ENCODE measurements at places on chromosomes 12 and 14.

DNA sequence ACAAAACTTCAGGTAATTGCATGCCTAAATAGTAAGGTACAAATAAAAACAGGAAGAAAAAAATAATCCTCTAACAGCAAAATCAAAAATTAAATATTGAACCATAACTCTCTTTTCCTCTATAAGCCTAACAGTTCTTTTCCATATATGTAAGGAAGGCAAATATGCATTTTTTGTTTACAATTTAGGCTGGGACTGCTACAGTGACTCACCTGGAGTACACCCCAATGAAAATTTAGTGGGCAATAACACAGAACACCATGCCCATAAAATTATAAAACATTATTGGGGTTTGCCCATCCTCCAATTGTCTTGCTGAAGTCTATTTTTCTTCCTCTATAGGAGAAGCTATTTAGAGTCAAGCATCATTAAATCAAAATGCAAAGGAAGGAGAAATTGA lies 277.0 kb downstream of the PAWR start:
- no peak for DNase-seq

DNA sequence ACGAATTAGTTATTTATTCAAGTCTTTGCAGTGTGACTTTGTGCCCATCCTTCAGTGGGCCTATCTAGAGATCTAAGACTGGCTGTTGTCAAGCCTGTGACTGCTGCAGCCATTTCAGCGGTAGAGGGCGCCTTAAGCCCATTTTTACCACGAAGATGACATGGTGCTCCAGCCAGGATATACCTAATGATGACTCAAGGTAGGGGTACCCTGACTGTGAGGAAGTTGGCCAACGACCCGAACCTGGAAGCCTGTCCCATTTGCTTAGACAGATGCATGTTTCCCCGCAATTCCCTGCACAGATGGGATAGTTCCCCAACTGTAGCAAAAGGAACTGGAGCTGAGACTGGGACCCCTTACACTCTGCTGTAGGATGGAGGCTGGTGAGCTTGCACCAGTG lies 41.3 kb downstream of the RAB3IP start:
- no peak for DNase-seq

DNA sequence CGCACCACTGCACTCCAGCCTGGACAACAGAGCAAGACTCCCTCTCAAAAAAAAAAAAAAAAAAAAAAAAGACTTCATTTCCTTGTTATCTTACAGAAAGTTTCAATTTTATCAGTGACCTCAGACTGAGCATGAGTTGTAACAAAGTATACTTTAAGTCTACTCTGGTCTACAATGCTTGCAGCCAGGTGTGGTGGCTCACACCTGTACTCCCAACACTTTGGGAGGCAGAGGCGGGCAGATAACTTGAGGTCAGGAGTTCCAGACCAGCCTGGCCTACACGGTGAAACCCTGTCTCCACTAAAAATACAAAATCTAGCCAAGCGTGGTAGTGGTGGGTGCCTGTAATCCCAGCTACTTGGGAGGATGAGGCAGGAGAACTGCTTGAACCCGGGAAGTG lies 18.0 kb downstream of the HNRNPC start:
- DNase-seq = no peak

DNA sequence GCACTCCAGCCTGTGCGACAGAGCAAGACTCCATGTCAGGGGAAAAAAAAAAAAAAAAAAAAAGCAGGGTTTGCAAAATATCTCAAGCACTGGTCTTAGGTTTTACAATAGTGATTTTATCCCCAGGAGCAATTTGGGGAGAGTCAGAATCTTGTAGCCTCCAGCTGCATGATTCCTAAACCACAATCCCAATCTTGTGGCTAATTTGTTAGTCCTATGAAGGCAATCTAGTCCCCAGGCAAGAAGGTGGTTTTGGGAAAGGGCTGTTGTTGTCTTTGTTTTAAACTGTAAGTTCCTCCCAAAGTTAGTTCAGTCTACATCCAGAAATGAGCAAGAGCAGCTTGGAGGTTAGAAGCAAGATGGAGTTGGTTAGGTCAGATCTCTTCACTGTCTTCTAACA lies 135.7 kb downstream of the PLXNC1 start:
- DNase-seq = no peak

DNA sequence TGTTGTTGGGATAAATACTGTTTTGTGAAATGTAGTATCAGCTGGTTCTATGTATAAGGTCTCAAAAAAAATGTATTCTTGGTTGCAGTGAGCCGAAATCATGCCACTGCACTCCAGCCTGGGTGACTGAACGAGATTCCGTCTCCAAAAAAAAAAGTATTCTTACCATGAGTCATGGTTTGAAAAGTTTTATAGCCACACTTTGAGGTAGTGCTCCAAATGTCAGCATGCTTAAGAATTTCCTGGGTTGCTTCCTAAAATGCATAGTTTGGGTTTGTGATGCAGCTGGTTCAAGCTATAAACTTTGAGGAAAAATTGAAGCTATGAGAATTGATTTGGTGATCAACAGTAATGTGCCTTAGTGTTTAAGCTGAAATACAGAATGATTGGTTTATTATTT lies 48.0 kb downstream of the ETNK1 start:
- no peak for DNase-seq

- DNase-seq = no peak
Observed at GRCh38 chr14:77593501-77593961, 22.9 kb downstream of the SPTLC2 start.

DNA sequence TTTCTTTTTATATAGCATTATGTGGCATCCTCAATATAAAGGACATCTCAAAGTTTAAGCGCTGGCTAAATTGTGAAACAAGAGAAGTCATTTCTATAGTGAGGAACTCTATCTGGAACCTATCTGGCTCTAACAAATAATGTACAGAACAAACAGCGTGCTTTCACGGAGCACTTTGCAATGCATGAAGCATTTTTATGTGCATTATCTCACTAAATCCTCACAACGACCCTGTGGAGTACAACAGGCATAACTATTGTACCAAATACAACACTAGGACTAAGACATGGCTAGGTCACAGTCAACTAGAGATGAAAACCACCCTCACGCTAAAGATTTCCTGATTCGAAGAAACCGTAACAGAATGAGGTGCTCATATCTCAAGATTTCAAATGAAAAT lies 8.6 kb downstream of the SPPL3 start:
- no peak for DNase-seq

DNA sequence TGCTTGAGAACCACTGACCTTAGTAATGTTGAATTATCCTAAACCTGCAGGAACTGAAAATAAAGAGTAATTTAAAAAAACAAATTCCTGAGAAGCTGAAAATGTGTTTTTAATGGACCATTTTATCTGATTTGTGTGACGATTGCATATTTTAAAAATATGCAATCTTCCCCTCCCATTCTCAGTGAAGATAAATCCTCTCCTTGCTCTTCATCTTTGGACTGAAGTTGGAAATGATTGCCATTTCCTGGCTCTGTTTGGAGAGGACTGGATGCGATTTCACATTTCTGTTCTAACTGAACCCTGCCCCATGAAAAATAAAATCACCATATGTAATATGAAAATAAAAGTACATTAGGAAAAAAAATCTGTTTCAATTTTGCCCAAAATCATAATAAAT lies 216.3 kb downstream of the SLC6A15 start:
- no peak for DNase-seq

DNA sequence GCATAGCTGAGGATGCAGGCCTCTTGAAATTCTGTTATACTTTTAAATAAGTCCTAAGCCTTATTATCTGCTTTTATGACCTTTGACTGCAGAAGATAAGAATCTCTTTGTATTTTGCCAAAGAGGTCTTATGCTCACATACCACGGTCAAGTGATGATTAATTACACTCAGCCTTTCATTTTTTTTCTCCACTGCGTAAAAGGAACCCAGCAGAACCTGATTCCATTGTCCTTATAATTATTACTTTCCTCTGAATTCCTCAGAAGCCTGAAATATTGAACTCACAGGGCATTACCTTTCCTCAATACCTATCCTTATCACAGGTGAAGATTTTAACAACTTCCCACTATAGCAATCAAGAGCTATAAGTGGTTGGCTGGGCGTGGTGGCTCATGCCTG lies 498.7 kb upstream of the RPL10L start:
- DNase-seq = no peak

Measured in activated T-helper 2 cell treated with anti-CD3 and anti-CD28 coated beads, Interferon-gamma antibody, Interleukin-2, Interleukin-4, amounts not matched to agents 10 μg/mL and 5 μg/mL and 100 μg/mL, durations not matched to agents 14 hours and 24 hours and 36 hours (primary cell).